ELF-1 (cell line): ENCODE measurements at places on chromosomes 4 and X.
A peak's percentile ranks its signal among the peaks of the same experiment; 100 is the strongest.

- DNase-seq, result no peak
Observed at GRCh38 chr4:94160774-94161173, 46.9 kb upstream of the SMARCAD1 start.

DNA sequence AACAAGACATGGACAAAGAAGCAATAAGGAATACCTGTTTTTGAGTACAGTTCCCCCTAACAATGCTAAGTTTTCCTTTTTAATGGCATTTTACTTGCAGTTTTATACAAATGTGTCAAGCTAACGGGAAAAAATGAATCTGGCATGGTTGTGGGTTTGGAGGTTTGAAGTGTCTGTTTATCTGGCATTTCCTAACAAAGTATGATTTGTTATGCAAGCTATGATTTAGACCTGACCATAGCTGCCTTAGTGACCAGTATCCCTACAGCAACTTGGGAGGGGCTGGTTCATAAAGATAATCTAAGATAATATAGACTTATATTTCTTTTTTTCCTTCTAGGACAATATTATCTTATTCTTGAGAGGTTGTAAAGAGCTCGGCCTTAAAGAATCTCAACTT, 60.6 kb downstream of the LIMCH1 start:
- no peak for DNase-seq

GRCh38 chr4:73608689-73609594, 11.3 kb downstream of the RASSF6 start:
- DNase-seq, result no peak

GRCh38 chrX:54248309-54248708, 65.3 kb upstream of the FAM120C start:
- DNase-seq, result no peak

DNA sequence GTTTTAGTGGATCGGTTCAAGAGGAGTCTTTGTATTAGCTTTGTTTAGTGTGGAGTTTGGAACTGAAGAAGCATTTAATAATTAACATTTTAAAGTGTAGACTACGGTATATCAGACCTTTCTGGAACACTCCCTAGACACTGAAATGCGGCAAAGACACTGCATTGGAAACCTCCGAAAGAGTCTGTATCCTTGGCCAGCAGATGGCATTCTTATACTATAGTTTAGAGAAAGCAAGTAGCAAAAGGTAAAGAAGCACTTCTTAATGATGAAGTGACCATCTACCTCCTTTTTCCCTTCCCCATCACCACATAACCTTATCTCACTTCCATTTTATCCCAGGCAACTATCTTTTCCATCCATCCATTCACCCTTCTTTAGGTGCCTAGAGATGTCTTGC, 7.6 kb downstream of the FABP2 start:
- peak; percentile 19 for DNase-seq

GRCh38 chrX:130909469-130910136, 6.6 kb upstream of the ENOX2 start:
- no peak for DNase-seq

- DNase-seq, result no peak
Observed at GRCh38 chrX:141341341-141341740, 99.0 kb upstream of the SPANXC start.

DNA sequence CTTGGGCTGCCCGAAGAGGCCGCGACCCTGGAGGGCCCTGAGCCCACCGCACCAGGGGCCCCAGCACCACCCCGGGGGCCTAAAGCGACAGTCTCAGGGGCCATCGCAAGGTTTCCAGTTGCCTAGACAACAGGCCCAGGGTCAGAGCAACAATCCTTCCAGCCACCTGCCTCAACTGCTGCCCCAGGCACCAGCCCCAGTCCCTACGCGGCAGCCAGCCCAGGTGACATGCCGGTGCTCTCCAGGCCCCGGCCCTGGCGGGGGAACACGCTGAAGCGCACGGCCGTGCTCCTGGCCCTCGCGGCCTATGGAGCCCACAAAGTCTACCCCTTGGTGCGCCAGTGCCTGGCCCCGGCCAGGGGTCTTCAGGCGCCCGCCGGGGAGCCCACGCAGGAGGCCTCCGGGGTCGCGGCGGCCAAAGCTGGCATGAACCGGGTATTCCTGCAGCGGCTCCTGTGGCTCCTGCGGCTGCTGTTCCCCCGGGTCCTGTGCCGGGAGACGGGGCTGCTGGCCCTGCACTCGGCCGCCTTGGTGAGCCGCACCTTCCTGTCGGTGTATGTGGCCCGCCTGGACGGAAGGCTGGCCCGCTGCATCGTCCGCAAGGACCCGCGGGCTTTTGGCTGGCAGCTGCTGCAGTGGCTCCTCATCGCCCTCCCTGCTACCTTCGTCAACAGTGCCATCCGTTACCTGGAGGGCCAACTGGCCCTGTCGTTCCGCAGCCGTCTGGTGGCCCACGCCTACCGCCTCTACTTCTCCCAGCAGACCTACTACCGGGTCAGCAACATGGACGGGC, 579 bp downstream of the ABCD1 start:
- peak; percentile 50 for DNase-seq

DNA sequence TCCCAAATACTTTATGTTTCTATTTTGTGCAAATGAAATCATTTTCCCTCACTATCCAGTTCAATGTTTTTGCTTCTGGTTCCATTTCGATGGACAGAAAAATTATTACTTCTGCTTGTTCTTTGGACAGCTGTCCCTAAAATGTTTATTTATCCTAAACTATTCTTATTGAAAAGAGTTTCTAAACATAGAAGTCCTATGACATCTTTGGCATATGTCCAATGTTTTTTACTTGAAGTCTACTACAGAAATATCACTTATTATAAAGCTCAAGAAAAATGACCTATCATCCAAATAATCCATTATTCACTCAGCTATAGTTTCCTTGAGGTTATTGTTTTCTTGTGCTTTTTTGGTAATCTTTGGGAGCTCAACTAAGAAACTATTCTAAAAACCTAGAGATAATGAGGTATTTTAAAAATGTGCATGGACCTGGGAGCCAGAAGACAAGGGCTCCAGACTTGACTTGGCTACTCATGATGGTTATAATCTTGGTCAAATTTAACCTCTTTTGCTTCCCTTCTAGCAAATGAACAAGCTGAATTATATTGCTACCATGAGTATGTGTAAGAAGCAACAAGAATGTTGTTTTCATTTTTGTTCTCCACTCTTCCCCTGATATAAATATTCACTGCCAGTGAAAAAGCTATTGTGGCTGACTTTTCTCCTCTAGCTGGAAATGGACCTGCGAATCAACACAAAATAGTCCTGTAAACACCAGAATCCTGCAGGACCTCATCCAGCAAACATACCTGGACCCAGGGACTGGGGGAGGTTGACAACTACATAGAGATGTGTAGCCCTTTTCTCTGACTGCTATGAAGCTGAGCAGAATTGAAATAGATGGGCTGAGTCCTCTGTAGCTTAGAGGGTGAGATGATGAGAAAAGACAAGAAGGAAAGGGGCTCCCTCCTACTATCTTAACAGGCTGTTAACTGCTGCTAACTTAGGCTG, 137.4 kb downstream of the FRYL start:
- no peak for DNase-seq

GRCh38 chr4:141220271-141220670, 424 bp upstream of the ZNF330 start:
- DNase-seq, result no peak

- no peak for DNase-seq
Observed at GRCh38 chr4:92382128-92382527, 78.4 kb downstream of the GRID2 start.

GRCh38 chr4:148116969-148117368, 325.2 kb downstream of the NR3C2 start:
- peak; percentile 75 for DNase-seq

GRCh38 chr4:13067077-13067476, 417.1 kb downstream of the RAB28 start:
- DNase-seq, result no peak

- DNase-seq, result no peak
Observed at GRCh38 chr4:105970371-105970770, 75.1 kb downstream of the NPNT start.

GRCh38 chrX:6067600-6067999, 161.1 kb downstream of the NLGN4X start:
- DNase-seq, result no peak

DNA sequence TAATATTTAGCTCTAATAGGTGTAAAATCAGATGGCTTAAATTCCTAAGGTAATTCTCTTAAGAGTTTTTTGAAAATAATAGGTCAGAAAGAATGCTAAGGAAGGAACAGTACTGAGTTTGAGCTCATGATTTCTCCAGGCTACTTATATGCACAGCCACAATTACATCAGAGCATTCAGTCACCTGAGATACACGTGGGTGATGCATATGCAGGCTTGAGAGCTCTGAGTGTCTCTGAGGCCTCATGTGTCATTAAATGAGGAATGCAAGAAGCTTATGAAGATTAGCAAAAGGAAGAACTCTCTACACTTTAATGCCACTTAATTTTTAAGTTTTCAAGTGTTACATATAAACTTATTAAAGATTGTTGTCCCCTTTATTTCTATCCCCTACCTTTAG, 124.0 kb upstream of the STIM2 start:
- DNase-seq, result no peak

GRCh38 chr4:108166441-108167315, 2.1 kb downstream of the LEF1 start:
- peak; percentile 90 for DNase-seq

DNA sequence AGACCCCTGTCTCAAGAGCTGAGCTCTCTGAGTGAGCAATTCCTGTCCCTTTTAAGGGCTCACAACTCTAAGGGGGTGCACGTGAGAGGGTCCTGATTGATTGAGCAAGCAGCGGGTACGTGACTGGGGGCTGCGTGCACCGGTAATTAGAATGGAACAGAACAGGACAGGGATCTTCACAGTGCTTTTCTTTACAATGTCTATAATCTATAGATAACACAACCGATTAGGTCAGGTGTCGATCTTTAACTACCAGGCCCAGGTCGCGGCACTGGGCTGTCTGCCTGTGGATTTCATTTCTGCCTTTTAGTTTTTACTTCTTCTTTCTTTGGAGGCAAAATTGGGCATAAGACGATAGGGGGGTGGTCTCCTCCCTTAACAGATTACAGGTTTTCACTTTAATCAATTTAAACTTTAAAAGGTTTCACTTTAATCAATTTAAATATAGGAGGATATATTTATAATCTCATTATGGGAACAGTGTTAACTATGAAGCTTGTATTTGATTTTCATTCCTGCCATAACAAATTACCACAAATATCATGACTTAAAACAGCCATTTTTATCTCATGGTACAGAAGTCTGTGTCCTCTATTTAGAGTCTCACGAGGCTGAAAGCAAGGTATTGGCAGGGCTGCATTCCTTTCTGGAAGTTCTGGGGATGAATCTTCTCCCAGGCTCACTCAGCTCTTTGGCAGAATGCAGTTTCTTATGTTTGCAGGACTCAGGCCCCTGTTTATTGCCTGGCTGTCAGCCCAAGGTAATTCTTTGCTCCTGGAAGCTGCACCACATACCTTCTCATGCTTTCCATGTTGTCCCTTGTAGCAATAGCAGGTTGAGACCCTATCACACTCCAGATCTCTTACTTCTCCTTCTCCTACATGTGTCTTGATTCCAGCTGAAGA, 5.2 kb downstream of the SPATA4 start:
- DNase-seq, result no peak

DNA sequence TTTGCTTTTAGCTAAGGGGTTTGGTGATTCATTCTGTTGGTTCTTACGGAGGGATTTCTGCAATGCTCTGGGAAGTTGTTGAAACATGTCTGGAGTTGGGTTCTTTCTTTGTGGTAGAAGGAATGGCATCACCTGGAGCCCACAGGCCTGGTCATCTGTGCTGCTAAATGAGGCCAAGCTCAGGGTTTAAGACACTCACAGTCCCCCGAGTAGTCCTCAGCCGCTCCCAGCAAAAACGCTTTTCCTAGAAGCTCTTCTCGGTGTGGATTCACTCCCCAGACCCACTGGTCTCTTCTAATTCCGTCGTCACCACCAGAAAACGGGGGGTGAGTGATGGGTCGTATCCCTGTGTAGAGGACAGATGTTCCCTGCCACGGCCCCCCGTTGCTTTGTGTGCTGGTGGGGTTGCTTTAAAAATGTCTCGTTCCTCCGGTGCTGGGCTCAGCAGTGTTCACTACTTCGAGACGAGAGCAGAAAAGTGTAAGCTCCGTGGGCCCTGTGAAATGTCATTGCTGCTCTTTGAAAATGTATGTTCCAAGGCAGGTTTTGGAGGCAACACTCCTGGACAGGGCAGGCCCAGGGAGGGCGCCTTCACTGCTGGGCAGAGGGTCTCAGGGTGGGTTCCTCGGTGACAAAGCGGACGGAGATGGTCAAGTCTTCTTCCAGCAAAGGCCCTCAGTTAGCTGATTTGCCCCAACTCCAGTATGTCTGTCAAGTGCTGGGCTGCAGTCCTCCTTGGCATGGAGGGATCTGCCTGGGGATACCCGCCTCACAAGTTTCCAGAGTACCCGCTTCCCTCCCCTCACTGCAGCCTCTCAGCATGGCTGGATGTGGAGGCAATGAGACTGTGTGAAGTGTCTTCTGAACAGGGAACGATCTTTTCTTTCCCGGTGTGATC, 37.3 kb downstream of the PSAPL1 start:
- peak; percentile 32 for DNase-seq

DNA sequence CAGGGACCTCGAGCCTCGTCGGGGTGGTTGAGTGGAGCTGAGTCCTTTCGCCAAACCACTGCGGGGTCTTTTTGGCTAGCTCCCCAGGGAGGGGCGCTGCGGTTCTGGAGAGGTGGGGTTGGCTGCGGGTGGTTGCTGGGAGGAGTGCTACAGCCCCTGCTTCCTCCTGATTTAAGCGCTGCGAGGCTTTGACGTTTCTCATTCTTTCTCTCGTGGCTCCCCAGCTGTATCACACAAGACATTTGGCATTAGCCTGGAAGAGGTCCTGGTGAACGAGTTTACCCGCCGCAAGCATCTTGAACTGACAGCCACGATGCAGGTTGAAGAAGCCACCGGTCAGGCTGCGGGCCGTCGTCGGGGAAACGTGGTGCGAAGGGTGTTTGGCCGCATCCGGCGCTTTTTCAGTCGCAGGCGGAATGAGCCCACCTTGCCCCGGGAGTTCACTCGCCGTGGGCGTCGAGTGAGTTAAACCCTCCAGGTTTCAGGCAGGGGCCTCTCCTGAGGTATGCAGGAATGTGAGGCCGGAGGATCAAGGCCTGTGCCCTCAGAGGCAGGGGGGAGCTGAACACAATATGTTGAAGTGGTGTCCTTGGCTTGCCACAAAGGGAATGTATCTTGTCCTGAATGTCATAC, 25.5 kb downstream of the ARHGAP36 start:
- peak; percentile 68 for DNase-seq

DNA sequence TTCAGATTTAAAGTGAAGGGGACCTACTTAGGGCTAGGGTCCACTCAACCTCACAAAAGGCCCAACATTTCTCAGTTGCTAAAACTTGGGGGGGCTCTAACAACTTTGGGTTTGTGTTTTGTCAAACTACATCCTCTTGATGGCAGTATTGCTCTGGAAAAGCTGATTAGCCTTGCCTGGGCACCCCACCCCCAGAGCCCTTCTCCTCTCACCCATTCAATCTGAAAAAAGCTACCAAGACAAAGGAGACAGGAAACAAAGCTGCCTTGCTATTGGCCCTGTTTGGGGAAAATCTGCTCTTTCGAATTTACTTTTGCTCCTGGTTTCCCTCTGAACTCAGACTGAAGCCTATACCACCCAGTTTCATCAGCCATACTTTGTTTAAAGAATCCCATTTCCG, 195.2 kb upstream of the STK26 start:
- peak; percentile 88 for DNase-seq

- DNase-seq, result no peak
Observed at GRCh38 chr4:180436361-180436760, 1806.8 kb upstream of the TENM3 start.

- DNase-seq, result no peak
Observed at GRCh38 chr4:113080050-113080449, 30.6 kb downstream of the ANK2 start.

GRCh38 chr4:103092245-103092644, 7.4 kb downstream of the BDH2 start:
- no peak for DNase-seq

GRCh38 chr4:88731381-88731780, 33.8 kb upstream of the NAP1L5 start:
- no peak for DNase-seq

GRCh38 chr4:8118035-8118434, 40.6 kb downstream of the ABLIM2 start:
- no peak for DNase-seq
